ENCODE measurements at places on chromosomes 11 and 22.

DNA sequence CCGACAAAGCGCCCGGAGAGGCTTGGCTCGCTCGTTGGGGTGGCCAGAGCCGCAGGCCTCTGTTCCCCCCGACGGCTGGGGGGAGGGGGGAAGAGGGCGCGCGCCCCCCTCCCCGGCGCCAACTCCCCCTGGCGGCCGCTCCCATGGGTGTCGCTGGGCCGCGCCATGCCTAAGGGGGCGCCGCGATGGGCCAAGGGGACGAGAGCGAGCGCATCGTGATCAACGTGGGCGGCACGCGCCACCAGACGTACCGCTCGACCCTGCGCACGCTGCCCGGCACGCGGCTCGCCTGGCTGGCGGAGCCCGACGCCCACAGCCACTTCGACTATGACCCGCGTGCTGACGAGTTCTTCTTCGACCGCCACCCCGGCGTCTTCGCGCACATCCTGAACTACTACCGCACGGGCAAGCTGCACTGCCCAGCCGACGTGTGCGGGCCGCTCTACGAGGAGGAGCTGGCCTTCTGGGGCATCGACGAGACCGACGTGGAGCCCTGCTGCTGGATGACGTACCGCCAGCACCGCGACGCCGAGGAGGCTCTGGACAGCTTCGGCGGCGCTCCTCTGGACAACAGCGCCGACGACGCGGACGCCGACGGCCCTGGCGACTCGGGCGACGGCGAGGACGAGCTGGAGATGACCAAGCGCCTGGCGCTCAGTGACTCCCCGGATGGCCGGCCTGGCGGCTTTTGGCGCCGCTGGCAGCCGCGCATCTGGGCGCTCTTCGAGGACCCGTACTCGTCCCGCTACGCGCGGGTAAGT, 1.4 kb downstream of the KCNC1 start:
- no peak for DNase-seq

- DNase-seq, result no peak
These were observed 34.2 kb upstream of the SYT13 start for GRCh38 chr11:45320371-45320770.

- DNase-seq, result peak; percentile 93
These were observed 6.9 kb downstream of the CDC42EP1 start for GRCh38 chr22:37566903-37567798.

DNA sequence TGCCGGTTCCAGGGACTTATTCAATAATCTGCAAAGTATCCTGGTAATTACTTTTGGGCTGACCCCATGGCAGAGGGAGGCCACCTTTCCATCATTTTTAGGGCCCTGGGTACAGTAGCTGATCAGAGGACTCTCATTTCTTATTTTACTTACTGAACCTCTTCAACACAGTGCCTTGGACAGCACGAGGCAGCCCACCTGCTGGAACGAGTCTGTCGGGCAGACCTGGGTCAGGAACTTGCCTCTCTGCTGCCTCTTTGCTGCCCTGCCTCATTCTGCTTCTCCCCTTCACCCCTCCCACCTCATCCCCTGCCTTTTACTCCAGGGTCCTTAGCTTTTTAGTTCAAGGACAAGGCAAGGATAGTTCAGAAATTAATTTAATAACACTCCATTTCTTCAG, 204.5 kb downstream of the CSNK2A3 start:
- DNase-seq, result no peak

DNA sequence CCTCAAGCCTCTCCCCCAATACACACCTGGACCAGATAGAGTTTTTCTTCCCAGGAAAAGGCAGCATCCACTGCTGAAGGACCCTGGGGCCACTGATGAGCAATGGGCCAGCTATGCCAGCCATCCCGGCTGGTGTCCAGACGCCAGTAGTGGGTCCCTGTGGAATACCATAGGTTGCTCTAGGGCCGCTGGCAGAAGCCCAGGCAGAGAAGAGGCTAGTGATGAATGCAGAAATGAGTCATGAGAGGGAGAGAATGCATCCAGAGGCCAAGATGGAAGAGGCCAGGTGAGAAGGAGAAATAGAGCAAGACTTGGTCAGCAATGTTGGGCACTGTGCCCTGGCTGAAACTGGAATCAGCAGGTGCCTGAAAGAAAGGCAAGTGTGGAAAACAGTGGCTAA, 8.9 kb downstream of the HPX start:
- no peak for DNase-seq

GRCh38 chr11:113626736-113627135, 79.4 kb downstream of the TMPRSS5 start:
- no peak for DNase-seq

GRCh38 chr11:67654225-67654624, 3.7 kb upstream of the ACY3 start:
- DNase-seq, result no peak

DNA sequence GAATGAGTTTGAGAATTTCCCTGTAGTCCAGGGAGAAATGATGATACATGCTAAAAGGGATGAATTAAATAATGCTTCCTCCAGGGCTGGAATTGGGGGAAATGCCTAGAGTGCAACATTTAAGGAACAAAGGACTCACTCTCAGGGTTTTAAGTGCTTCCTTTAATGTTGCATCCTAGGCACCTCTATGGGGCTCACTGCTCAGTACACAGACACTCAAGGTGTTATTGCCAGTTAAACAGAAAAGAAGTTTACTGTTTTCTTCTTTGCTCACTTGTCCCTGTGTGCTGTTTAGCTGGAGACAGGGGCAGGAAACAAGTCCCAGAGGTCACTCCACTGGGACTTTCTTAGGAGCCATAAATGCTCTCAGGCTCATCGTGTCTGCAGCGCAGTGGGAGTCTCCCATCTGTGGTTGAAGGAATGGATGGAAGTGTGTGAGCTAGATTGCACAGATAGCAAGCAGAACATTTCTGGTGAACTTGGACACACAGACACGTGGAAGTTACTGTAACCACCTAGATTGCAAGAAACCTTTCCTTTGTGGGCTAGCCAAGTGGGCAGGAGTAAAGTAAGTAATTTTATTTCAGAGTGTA, 8.4 kb upstream of the OR52H1 start:
- no peak for DNase-seq

GRCh38 chr11:100734743-100735527, 47.8 kb downstream of the ARHGAP42 start:
- DNase-seq, result no peak

DNA sequence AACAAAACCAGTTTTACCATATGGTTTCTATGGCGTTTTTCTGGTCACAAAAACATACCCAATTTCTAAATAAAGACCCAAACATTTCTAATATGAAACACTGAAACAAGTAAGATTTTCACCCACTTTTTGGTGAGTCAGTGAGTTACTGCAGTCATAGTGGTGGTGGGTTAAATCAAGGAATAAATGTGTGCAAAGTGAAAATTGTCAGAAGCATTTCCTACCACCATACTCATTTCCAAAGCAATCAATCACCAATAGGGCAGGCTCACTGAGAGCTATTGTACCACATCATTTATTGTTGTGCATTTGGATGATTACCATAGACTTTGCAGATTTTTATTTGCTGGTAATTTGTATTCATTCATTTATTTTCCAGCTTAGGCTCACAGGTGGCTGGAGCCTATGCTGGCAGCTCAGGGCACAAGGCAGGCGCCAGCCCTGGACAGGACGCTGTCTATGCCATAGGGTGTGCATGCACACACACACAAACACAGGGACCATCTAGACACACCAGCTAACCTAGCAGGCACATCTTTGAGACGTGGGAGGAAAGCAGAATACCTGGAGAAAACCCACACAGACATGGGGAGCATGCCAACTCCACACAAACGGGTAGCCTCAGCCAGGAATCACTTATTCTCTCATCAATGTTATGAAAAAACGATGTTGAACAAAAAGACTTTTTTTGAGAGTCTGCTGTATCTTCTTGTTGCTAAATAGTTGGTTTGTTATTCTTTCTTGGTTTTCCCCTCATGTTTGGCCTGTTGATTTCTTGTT, 5.1 kb downstream of the FAM118B start:
- no peak for DNase-seq

- no peak for DNase-seq
These were observed 904 bp downstream of the SLC35F2 start for GRCh38 chr11:107857550-107858216.

GRCh38 chr11:44308256-44308922, 1.6 kb downstream of the ALX4 start:
- no peak for DNase-seq

DNA sequence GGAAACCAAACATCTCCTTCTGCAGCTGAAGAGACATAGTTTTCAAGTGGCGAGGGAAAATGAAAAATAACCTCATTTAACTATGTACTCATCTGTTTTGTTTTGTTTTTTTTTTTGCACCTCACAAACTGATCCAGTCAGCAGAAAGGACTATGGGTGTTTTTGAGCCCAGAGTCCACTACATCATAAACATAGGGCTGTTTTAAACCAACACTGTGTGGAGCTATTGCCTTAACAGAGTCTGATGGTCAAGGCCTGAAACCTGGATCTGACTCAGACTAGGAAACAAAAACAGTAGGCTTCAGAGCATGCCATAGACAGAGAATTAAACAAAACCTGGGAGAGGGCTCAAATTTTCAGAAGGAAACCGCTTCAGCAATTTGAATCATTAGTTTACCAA, 99.3 kb upstream of the FSHB start:
- no peak for DNase-seq

DNA sequence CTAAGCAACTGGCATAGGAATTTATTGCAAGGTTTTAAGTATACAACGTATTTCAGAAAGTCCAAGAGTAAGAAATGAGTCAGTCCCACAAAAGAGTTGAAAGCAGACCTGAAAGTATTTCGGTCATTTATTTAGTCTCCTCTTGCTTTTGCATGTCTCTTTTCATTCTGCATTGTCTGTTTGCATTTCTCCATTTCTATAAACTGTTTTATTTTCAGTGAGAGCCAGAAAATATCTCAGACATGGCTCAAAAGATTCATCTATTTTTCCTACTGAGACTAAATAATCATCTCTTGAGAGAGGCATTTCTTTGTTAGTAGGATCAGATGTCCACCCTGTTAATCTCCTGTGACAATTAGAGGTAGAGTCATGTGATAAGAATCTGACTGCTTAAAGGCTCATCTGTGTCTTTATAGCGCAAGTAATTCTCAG, 219.1 kb upstream of the CCDC179 start:
- peak; percentile 3 for DNase-seq

DNA sequence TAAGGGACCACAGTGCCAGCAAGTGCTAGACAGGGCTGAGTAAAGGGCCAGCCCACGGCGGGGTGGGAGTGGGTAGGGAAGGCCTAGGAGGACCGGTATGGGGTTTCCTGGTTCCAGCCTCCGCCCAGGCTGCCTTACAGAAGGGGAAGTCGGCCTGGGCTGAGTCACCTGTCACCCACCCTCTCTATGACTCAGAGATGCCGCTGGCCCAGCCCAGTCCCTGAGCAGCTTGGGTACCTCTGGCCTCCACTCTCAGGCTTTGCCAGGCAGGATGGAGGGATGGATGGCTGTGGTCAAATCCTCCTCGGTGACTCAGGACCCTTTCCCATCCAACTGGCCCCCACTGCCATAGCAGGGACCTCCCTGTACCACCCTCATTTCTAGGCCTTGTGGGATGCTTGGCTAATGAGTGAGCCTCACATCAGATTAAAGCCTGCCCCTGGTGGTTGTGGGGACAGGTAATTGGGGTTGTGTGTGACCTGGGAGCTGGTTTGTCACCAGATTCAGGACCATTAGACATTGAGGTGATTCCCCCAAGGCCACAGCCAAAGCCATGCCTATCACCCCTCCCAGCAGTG, 13.9 kb downstream of the SLC35E4 start:
- peak; percentile 82 for DNase-seq

GRCh38 chr11:18374956-18375355, 19.4 kb upstream of the LDHA start:
- no peak for DNase-seq

DNA sequence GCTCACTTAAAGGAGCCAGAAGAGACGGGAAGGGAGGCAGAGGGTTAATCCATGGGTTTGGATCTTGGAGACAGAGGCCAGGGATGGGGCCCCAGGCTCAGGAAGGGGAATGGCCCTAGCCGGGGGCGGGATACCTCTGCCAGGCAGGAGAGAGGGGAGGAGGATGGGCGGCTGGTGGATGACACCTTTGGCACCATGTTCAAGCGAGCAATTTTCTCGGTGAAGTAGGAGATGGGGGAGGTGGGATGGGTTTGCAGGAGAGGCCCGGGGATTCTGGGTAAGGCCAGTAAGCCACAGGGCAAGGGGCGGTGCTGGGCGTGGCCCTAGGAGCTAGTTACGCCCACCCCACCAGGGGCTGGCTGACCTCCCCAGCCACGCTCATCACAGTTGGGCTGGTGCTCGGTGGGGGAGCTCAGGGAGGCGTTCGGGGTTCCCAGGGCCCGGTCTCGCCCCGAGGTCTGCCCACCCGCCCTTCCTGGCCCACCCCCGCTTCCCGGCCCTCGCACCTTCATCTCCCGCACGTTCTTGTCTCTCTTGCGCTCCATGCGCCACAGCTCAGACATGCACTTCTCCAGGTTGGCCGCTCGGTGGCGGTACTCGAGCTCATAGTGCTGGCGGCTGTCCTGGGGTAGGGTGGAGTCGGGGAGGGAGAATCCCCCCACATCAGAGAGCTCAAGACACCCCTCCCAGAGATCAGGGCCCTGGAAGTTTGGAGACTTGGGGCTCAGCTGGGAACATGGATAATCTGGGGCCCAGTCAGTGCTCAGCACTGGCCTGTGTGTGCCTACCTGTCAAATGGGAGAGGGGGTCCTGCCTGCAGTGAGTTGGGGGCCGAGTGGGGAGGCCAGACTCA, 12.7 kb downstream of the BAIAP2L2 start:
- DNase-seq, result no peak

DNA sequence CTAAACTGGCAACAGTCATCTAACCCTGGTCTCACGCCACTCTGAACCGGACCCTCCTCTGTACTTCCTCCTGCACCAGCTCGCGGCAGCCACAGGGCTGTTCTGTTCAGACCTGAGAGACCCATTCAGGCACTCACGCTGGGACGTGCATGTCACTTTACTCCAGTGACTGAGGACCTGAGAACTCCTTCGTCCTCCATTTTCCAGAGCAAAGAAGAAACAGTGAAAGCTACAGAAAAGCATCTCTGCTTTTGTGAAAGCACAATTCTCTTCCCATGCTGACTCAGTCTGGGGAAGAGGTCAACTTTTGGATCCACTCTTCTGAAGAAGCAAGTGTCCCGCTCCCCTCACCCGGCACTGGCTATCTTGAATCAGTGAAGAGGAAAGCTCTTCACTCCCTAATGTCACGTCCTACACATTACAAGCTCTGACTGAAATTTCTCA, 24.5 kb downstream of the PISD start:
- DNase-seq, result peak; percentile 73

- no peak for DNase-seq
These were observed 71.7 kb downstream of the RPS6KA4 start for GRCh38 chr11:64430645-64431044.

DNA sequence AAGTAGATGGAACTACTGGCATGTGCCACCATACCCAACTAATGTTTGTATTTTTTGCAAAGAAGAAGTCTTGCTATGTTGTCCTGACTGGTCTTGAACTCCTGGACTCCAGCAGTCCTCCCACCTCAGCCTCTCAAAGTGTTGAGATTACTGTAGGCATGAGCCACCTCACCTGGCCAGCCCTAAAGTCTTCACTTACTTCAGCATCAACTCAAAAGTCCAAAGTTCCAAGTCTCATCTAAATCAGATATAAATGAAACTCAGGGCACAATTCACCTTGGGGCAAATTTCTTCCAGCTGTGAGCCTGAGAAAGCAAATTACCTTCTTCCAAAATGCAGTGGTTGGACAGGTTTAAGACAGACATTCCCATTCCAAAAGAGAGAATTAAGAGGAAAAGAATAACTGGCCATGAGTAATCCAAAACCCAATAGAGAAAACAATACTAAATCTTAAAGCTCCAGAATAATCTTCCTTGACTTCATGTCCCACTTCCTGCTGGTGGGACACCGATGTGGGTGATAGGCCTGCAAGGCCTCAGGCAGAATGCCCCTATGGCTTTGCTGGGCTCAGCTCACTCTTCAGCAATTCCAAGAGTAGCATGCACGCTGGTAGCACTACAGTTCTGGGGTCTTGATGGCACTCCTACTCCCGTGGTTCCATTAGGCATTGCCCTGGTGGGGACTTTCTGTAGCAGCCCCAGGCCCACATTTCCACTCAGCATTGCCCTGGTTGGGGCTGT, 50.3 kb downstream of the TUG1 start:
- DNase-seq, result no peak

Data from GM13976 (cell line).